ENCODE measurements at places on chromosomes 16 and 17.

- DNase-seq: no peak
Observed at GRCh38 chr16:64892835-64893785, 228.8 kb downstream of the CDH11 start.

- no peak for DNase-seq
Observed at GRCh38 chr16:84053237-84053636, 10.6 kb upstream of the SLC38A8 start.

GRCh38 chr16:54237-54581, 581 bp downstream of the SNRNP25 start:
- DNase-seq: no peak

- no peak for DNase-seq
Observed at GRCh38 chr16:81036751-81037350, 1.2 kb downstream of the ATMIN start.

- DNase-seq: no peak
Observed at GRCh38 chr16:2689968-2690801, 7.9 kb downstream of the KCTD5 start.

DNA sequence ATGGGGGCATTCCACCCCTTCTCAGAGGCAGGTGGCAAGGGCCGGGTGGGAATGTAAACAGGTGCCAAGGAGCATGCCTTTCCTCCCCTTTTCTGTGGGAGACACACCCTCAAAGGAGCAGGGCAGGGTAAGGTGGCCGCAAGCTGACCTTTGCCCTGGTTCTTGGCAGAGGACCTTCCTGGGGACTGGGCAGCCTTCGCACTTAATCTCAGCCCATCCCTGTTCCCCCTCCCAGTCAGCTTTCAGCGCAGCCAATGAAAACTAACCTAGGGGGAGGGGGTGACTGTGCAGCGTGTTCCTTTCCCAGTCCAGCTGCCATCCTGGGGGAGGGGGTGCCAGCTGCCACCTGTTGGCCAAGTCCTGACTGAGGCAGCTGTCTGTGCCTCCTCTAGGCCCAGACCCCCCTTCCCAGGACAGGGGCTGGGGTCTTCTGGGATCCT, 2.8 kb downstream of the TRAF4 start:
- no peak for DNase-seq

GRCh38 chr16:15641753-15642556, 999 bp downstream of the MARF1 start:
- no peak for DNase-seq

GRCh38 chr16:17370731-17371285, 100.0 kb downstream of the XYLT1 start:
- DNase-seq: no peak

DNA sequence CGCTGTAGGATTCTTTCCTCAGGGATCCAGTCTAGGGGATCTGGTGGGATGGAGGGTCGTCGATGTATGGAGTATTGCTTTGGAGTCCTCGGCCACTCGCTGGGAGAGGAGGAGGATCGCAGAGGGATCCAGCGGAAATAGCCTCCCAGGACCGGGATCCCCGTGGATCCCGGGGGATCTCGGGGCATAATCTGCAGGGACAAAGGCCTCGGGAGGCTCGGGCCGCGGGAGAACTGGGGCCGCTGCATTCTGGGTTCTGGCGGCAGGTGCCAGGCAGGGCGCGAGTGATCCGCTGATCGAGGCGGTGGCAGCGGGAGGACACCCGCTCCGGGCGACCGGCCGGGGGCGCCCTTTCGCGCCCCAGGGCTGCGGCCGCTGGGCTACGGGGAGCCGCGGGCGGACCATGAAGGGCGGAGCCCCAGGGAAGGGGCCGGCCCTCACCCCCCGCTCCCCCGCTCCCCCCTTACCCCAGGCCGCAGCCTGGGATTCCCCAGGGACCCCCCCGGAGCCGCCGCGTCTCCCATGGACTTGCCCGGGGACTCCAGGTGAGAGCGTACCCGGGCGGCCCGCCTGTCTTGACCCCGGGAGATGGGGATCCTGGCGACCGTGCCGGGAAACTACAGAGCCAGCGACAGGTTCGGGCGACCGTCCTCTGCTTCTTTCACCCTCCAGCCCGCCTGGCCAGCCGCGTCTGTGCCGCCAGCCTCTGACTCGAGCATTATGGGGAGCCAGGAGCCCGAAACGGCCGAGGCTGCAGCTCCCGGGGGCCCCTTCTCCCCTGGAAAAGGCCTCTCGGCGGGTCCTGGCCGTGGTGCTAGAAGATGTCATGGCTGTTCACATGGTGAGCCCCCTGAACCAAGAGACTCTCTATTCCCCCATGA, 604 bp downstream of the PRR14 start:
- no peak for DNase-seq

DNA sequence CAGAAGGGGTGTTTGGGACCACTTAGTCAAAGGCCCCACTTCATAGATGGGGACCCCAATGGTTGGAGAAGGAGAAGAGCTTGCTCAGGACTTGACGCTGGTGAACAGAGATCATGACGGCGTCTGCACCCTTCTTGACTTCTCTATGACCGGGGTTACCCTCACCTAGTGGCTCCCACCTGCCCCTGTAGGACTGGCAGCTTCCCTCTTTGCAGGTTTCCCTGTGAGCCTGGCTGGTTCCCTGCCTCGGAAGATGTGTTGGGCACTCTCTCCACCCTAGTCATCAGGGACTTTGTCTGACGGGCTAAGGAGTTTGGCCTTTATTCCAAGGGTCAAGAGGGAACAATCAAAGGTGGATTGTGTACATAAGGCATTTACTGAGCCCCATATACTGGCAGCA, 22.7 kb downstream of the TBX4 start:
- DNase-seq: no peak

DNA sequence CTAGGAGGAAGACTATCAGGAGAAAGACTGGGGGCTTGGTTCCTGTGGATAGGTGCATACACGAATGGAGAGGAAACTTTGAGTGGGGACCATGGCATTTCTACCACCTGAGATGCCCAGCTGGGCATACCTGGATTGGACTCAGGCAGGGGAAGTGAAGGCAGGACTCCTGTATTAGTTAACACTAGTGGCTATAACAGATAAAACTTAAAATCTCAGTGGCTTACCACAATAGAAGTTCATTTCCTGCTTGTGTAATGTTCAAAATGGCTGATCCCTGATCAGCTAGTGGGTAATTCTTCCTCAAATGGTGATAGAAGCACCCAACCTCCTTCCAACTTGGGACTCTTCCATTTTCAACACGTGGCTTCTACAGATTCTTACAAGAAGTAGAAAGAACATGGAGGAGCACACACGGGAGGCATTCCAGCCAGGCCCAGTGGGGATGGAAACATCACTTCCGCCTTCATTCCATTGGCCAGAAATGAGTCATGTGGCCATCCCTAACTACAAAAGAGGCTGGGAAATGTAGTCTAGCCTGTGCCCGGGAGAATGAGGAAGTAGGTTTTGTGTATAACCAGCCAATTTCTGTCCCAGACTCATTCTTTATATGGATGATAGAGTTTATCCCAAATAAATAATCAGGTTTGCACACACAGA, 112.1 kb downstream of the UTP18 start:
- DNase-seq: no peak

DNA sequence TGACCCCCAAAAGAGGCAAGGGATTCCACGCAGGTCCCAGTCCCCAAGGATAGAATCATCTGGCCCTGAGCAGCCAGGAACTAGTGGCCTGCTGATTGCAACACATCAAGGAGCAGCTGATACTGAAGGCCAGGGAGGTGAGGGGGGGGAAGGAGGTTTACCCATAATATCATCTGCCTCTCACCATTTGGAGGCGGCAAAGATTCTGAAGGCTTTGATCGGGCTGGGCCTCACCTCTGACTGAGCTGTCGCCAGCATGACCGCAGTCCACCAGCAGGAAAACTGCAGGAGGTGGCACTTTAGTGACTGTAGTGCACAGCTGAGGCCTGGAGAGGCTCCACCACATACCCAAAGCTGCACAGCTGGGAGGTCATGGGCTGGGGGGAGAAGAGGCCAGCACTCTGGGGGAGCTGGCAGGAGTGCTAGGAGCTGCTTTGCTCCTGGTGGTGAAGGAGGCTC, 20.5 kb upstream of the ITGA3 start:
- no peak for DNase-seq

GRCh38 chr17:45719335-45720071, 64.6 kb upstream of the CRHR1 start:
- DNase-seq: no peak

- no peak for DNase-seq
Observed at GRCh38 chr17:44892250-44892649, 7.0 kb downstream of the EFTUD2 start.

DNA sequence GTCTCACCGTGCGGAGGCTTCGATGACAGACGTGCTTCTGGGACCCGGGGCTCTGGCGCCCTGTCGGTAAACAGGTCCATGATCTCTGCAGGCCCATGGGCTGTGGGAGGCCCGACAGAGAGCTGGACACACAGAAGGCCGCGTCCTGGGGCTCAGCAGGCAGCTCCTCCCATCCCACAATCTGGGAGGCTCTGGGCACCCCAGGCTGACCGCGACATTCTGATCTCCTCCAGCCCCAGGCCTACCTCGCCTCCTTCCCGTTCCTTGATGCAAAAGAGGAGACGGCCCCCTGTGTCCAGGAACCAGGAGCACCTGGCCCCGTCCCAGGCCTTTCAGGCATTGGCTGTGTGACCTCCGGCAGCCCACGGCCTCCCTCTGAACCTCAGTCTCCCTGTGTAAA, 23.3 kb downstream of the TRARG1 start:
- no peak for DNase-seq

GRCh38 chr17:30567231-30568116, 90.3 kb downstream of the GOSR1 start:
- DNase-seq: no peak

DNA sequence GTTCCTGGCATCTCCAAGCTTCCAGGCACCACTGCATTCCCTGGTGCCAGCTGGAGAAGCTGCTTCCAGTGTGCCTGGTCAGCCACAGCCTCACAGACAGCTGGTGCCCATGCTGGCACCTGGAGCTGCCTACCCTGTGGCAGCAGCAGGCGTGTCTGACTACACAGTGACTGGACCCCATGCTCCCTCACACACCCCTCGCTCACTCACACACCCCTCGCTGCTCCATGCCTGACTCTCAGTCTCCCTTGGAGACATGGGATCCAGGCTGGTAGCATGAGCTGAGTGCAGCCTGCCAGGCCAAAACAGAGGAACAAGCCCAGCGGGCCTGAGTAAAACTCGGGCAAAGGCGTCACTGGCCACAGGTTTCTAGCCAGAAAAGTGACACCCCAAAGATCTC, 59.1 kb upstream of the SMIM36 start:
- no peak for DNase-seq

DNA sequence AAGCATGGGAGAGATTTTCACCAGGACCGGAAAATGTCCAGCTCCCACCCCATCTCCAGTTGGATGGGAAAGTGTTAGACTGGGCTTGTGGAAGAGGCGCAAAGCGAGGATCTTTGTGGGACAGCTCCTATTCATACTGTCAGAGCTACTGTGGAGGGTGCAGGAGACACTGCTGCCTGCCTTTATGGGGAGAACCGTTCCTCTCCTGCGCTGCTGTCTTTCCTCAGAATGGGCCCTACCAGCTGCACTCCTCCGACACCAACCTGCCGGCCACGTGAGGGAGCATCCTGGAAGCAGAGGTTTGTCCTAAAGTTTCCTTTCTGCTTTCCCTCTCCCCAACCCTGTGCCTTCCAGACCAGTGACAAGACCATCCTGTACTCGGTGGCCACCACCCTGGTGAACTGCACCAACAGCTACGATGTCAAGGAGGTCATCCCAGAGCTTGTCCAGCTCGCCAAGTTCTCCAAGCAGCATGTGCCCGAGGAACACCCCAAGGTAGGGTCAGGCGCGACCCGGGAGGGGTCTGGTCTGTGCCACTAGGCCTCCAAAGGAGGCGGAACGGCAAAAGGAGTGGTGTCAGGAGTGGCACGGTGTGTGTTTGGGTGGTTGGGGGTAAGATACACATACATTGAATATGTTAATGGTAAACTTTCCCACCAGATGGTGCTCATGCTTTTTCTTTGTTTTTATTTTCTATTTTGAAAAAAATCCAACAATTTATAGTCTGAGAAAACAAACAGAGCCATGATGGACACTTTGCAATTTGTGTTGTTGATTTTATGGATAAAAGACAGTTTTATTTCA, 23.0 kb downstream of the SLC35G3 start:
- no peak for DNase-seq

GRCh38 chr17:31415004-31415454, 23.6 kb downstream of the RAB11FIP4 start:
- no peak for DNase-seq

- peak; percentile 19 for DNase-seq
Observed at GRCh38 chr17:77332981-77333685, 192.4 kb downstream of the SEC14L1 start.

DNA sequence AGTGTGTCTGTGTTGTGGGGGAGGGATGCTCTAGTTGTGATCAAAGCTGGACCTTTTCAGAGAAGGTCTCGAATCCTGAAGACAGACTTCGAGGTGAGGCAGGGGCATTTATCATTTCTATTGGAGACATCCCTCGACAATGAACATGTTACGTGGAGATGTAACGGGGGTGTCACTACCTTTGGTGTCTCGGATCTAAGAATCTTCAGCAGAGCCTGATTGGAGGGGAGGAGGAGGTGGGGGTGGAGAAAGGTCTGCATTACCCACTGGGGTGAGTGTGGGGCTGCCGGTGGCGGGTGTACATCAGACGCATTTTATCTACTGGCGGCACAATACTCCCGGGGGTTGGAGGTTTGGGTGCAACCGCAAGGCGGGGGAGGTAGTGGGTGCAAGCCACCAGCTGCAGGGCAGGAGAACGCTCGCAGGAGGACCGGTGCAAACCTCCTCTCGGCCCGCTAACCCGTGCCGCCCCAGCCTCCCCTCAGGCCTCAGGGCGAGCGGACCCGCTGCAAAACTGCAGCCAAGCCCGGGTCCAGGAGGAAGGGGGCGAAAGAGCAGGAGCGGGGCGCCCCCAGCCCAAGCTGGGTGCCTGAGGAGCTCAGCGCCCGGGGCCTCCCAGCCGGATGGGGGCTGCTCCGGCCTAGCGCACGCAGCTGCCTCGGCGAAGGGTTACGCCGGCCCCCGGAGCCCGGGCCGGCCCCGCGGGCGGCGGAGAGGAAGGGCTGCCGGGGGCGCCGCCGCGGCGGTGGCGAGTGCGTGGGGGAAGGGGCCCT, 735 bp downstream of the ZNF652 start:
- DNase-seq: peak; percentile 49

DNA sequence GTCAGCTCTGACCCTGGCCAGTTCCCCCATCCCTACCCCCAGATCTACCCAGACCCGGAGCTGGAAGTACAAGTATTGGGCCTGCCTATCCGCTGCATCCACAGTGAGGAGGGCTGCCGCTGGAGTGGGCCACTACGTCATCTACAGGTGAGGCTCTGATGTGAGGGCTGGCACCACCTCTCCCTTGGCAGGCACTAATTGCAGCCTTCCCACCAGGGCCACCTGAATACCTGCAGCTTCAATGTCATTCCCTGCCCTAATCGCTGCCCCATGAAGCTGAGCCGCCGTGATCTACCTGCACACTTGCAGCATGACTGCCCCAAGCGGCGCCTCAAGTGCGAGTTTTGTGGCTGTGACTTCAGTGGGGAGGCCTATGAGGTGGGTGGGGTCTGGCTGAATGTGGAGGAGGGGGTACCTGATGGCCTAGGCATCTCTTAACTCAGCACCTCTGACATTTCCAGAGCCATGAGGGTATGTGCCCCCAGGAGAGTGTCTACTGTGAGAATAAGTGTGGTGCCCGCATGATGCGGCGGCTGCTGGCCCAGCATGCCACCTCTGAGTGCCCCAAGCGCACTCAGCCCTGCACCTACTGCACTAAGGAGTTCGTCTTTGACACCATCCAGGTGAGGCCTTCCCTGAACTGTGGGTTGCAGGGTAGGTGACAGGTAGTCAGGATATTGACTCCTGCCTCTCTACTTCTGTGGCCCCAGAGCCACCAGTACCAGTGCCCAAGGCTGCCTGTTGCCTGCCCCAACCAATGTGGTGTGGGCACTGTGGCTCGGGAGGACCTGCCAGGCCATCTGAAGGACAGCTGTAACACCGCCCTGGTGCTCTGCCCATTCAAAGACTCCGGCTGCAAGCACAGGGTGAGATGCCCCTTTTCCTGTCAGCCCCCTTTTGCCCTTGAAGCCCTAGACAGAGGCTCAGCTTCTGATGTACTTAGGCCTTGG, 4.3 kb downstream of the TRAF4 start:
- no peak for DNase-seq
